ENCODE measurements at places on chromosomes 2 and 18.

DNA sequence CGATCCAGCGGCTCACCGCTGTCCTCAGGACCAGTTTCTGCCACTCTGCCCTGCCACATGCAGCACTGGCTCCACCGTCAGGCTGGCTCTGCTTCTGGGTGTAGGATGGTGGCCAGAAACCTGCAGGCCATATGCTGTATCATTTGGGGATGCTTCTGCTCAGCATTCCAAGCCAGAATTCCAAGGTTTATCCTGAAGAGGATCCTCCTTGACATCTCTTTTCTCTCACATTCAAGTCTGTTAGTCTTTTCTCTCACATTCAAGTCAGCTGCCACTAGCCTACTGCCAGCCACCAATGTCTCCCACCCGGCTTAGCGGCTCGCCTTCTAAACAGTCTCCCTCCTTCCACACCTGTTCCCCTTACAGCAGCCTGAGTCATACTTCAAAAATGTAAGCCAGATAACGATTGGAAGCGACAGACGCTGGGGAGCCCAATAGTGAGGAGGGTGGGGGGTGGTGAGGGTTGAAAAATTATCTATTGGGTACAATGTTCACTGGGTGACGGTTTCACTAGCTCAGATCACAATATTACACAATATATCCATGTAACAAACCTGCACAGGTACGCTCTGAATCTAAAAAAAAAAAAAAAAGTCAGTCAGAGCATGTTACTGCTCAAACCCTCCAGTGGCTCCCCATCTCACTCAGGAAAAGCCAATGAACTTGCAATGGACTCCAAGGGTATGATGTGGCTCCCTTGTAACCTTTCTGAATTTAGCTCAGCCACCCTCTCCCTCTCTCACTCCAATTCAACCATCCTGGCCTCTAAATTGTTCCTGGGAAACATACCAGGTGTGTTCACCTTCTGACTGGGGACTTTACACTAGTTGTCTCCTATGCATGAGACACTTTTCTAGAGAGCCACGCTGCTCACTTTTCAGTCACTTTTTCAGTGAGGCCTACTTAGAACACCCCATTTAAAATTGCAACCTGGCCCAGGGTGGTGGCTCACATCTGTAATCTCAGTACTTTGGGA, 38.8 kb upstream of the SP3 start:
- no peak for DNase-seq

GRCh38 chr2:195716466-195716865, 59.4 kb downstream of the SLC39A10 start:
- no peak for DNase-seq

GRCh38 chr2:101232770-101233169, 19.9 kb upstream of the CNOT11 start:
- DNase-seq, result no peak

- DNase-seq, result no peak
These were observed 74.4 kb downstream of the MAP3K20 start for GRCh38 chr2:173150087-173150486.

- no peak for DNase-seq
These were observed 732.9 kb upstream of the VRK2 start for GRCh38 chr2:57313678-57314077.

DNA sequence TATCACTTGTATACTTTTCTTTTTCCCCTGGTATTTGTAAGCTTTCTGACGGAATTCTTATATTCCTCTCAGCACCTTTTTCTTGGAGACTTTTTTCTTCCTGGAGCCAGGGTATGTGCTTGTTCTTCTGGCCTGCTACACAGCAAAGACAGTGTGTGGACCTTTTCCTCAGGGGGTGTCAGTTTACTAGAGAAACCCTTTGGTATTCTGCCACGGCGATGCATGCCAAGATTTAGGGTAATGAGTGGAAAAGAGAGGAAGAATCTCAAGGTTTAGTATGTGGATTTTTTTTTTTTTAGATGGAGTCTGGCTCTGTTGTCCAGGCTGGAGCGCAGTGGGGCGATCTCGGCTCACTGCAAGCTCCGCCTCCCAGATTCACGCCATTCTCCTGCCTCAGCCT, 152.2 kb downstream of the PHLPP1 start:
- no peak for DNase-seq

DNA sequence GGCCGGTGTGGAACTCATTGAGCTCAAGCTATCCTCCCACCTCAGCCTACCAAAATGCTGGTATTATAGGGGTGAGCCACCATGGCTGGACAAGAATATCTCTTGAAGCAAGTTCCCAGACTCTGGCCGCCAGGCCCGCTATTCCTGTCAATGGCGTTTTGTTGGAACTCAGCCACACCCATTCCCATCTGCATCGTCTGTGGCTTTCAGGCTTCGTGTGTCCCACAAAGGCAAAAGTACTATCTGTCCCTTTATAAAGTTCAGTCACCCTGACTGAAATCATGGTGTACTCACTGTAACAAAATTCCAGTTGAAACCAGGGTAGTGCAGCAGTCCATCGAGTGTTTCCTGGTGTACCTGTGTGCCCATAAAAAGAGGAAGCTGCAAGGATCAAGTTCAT, 96.7 kb downstream of the SH3BP4 start:
- DNase-seq, result no peak

DNA sequence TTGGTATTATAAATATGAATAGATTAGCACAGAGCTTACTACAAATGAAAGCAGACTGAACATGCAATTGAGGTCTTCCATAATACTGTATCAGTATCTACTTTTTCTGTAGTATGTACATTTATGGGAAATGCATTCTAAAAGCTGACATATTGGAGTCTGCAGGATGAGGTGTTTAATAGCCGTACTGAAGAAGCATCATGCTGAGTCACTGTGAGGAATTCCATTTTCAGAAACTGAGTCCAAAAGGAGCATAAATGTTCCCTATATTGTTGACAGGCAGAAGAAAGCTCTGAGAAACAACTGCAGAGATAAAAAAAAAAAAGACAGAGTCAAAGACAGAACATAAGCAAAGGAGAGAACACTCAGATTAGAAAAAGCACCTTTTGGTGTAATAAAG, 366.7 kb upstream of the SPHKAP start:
- no peak for DNase-seq

DNA sequence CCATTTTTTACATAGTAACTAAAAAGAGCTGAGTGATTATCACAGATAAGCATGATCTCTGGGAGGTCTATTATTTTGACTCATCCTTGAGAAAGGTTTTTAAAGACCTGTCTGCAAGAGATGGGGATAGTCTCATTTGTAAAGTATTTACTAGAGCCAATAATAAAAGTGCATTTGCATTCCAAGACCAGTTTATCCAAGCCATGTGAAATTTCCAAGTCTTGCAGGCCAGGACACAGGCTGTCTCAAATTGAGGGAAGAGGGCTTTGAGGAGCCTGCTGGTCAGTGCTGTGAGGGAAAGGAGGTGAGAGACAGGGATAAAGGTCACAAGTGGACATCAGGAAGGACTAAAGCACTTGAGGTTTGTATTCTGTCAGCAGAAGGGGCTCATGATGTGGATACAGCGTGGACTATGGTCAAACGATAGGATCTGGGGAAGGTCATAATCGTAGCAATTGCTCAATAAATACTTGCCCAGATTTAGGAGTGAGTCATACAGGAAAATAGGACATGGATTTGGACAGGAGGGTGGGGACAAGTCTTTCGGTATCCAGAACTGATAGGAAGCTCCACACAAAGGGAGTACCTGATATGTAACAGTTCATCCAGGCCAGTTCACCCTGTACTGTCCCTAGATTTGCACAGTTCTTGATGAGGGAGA, 6.6 kb upstream of the CDH2 start:
- DNase-seq, result peak; percentile 60

- DNase-seq, result no peak
These were observed 111.8 kb downstream of the CERS6 start for GRCh38 chr2:168567836-168568235.

DNA sequence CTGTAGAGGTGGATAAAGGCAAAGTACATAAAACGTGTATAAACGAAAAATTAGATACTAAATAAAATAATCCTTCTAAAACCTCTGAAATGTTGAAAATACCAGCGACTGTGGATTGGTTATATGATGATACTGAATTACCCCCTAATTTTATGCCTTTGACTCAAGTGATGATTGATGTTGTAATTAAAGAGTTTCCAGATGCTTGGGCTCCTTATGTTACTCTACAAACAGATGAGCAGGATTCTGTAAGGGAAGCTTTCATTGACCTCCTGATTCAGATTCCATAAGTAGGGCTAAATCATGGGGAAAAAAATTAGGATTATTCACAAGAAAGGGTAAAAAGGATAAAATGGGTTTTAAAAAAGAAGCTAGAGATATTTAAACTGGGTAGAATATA, 418.2 kb upstream of the SLC39A10 start:
- no peak for DNase-seq

DNA sequence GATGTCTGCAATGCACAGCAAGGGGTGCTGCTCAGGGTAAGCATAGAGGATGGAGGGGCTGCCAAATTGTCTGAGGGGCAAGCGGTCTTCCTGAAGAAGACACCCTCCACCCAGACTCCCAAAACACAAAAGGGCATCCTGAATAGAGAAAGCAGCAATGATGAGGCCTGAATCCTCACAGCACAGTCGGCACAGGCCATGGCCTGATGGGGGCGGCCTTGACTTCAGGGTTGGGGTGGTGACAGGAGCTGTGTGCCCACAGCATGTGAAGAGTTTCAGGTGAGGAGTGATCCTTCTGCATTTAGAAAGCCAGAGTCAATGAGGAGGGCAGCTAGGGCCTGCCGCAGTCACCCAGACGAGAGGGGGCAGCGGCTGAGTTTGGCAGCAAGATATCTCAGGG, 159.4 kb downstream of the GALNT14 start:
- no peak for DNase-seq

GRCh38 chr2:170213651-170214050, 35.7 kb downstream of the MYO3B start:
- no peak for DNase-seq

GRCh38 chr2:70619167-70619566, 65.5 kb upstream of the TGFA start:
- DNase-seq, result no peak

- peak; percentile 68 for DNase-seq
These were observed 2.8 kb upstream of the MXD1 start for GRCh38 chr2:69911985-69912563.

DNA sequence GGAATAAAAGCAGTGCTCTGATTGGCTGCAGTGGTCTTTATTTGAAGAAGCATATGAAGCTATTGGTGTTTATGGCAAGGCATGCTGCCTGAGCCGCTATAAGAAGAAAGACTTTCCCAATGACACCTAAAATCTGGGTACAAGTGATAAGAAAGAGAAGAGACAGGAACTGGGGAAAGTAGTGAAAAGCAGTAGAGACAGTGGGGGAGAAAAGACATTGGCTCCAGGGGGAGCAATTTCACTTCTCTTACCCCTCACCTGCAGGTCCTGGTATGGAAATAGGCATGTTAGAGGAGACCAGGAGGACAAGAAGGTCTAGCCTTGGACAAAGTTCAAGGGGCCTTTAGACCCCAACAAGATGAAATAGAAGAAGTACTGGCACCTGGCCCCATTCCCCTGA, 47.1 kb downstream of the PLCL1 start:
- DNase-seq, result no peak

GRCh38 chr2:147851244-147851930, 6.6 kb downstream of the ACVR2A start:
- DNase-seq, result no peak

DNA sequence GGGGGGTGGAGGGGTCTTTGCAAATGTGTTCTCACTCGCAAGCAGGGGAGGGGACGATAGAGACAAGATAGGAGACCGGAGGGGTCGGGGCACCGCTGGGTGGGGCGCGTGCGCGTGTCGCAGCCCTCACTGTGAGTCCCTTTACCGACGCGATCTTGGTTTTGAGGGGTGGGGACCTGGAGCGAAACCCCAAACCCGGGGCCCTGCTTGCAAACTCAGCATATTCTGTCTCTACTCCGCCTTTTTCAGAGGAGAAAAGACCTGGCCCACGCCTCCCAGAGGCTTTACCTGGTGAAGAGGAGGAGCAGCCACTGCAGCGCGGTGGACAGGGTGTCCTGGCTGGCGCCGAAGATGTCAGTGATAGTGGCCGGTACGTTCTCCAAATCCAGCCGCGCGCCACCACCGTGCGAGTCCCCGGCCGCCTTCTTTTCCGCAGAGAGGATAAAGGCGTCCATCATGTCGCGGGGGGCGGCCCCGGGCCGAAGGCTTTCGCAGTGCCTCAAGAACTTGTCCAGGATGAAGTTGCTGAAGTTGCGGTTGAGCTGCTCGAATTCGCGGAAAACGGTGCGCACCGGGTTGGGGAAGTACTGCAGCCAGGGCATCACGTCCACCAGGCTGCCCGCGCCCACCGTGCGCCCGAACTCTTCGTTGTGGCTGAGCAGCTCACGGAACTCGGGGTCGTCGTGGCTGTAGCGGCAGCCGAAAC, 1.7 kb downstream of the CYP1B1 start:
- no peak for DNase-seq

DNA sequence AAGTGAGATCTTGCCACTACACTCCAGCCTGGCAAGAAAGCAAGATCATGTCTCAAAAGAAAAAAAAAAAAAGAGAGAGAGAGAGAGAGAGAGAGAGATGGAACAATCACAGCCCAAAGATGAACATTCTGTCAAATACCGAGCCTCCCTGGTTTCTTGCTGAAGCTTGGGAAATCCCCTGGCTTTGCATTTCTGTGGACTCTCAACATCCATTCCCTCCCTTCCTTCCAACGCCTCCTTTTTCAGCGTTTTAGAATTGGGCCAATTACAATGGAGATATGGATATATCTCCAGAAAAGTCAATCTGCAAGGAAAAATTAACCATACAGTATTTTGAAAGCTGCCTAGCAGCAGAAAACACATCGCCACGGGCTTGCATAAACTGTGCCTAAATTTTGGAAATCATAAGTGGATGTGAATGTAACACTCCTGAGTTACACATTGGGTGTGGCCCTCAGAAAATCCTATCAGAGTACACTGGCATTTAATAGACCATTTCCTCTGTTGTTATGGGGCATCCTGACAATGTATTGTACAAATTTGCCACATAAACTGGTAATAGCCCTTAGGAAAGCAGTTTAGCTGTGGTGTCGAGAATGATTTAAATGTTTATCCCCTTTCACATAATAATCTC, 67.2 kb upstream of the PHLPP1 start:
- no peak for DNase-seq

GRCh38 chr2:47218066-47218581, 63.0 kb upstream of the STPG4 start:
- DNase-seq, result peak; percentile 36

- DNase-seq, result no peak
These were observed 113.9 kb downstream of the INO80D start for GRCh38 chr2:205972113-205972512.

- DNase-seq, result no peak
These were observed 36.4 kb downstream of the MPHOSPH10 start for GRCh38 chr2:71166812-71167211.

- no peak for DNase-seq
These were observed 3.1 kb downstream of the PSMD1 start for GRCh38 chr2:231059756-231060155.
